Mucosa of gallbladder (tissue), 1 donor: ENCODE measurements at places on chromosomes 2 and 18. TPM values are rescaled to one million over a fixed set of nuclear protein-coding genes. Genes with fewer than 3 reads are reported as not detected.

- no peak for DNase-seq
Observed at GRCh38 chr2:152883951-152884487, 165.6 kb downstream of the ARL6IP6 start.

BUB1 gene
- total RNA-seq: 2.0 TPM

DNA sequence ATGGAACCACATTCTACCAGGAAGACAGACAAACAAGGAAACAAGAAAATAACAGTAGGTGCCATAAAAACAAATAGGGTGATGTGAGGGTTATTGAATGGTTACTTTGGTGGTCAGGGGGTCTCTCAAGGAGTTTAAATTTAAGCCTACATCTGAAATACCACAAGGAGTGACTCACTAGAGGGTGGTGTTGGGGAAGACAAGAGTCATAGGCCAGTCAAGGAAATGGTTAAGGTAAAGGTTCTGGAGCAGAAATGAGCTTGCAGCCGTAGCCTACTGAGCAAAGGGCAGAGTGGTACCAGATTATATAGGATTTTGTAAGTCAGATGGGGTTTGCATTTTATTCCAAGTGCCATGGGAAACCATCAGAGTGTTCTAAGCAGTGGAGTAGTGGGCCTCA is 135.6 kb upstream of the DAPL1 start:
- no peak for DNase-seq

STPG4 gene
- total RNA-seq: 0.20 TPM

CYS1 gene
- total RNA-seq: 27.8 TPM

DYNAP gene
- not detected for total RNA-seq

GRCh38 chr18:331221-331821 is 63.5 kb upstream of the THOC1 start:
- DNase-seq: peak; percentile 20

PRKD3 gene
- total RNA-seq: 23.9 TPM

ITGA4 gene
- total RNA-seq: 12.3 TPM

GALNT3 gene
- 96.6 TPM for total RNA-seq

- no peak for DNase-seq
Observed at GRCh38 chr2:145687442-145688134, 1167.7 kb upstream of the ZEB2 start.

NCL gene
- 263 TPM for total RNA-seq

- no peak for DNase-seq
Observed at GRCh38 chr2:228927028-228928010, 343.8 kb downstream of the PID1 start.

DNA sequence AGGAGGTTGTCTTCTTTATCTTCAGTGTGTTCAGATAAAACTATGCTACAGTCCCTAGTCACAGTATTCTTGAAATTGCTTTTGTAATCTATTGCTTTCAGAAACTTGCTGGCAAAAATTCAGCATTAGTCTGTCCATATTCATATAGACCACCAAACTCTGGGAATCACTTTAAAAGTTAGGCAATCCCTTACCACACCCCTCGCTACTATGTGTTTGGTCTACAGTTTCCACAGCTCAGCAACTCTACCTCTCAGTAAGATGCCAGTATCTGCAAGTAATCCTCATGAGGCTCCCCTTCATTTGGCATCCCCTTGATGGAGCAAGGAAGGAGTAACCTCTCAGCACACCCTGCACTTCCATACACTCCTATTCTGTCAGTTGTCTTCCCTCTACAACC is 1706.6 kb upstream of the CELF4 start:
- no peak for DNase-seq

EPG5 gene
- 25.7 TPM for total RNA-seq

GRCh38 chr2:198374375-198375082 is 570.1 kb downstream of the PLCL1 start:
- DNase-seq: peak; percentile 46

GRCh38 chr2:113089916-113090315 is 22.1 kb downstream of the IL1F10 start:
- DNase-seq: no peak

CLASP1 gene
- 51.4 TPM for total RNA-seq

- DNase-seq: peak; percentile 41
Observed at GRCh38 chr2:85998071-85998991, 107.4 kb downstream of the POLR1A start.

- no peak for DNase-seq
Observed at GRCh38 chr2:286774-287392, 1.0 kb downstream of the ALKAL2 start.

DNA sequence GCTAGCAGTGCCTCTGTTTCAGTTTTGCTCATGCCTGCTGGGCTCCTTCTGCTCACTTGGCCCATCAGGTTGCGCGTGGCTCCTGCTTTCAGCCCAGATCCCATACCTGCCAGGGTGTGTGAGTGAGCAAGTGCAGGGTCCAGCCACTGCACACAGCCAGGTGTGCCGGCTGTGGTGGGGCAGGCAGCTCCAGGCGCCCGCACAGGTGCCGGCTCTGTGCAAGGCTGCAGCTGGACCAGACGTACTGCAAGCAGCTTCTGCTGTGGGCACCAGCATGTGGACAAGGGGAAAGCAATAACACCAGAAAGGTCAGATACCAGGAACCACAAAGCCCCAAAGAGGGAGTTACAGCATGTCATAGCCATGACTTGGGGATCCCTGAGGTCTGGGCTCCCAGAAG is 5.6 kb upstream of the PCARE start:
- no peak for DNase-seq

GRCh38 chr2:232981356-232981755 is 31.7 kb downstream of the NGEF start:
- peak; percentile 81 for DNase-seq

- DNase-seq: no peak
Observed at GRCh38 chr18:47601581-47602272, 328.7 kb downstream of the SMAD2 start.

UGT1A5 gene
- 2.0 TPM for total RNA-seq

DNA sequence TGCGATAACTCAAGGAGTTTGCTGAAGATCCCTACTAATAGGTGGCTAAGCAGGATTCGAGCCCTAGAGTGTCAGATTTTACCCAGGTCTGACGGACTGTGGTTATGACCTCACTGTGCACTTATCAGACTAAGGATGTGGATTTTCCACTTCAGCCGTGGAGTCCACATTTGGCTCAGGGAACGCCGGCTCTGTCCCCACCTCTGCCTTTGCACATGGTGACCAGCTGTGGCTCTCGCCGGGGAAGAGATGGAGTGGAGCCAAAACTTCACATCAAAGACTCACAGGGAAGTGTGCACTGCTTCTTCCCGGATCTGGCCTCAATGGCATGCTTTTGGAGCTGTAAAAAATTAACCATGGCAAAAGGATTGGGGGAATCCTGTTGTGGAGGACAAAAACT is 249.3 kb upstream of the APCDD1 start:
- peak; percentile 18 for DNase-seq

GRCh38 chr18:25282282-25282681 is 69.7 kb downstream of the ZNF521 start:
- DNase-seq: peak; percentile 13

DNA sequence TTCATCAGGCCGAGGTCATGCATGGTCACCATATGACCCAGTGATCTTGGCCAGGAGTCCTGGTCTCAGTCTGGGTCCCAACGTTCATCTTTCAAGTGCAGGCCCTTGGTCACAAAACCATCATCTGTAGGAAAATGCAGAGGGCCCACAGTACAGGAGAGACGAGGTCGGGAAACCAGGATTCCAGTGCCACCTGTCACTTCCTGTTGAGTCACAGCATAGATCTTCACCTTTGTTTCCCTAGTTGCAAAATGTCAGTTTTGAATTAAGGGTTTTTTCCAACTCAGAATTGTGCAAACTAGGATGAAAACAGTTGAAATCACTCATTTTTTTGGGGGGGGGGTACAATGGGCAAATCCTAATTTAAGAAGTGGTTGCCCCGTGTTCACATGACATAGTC is 162.2 kb downstream of the INSIG2 start:
- DNase-seq: no peak

SERPINB13 gene
- total RNA-seq: not detected

DNA sequence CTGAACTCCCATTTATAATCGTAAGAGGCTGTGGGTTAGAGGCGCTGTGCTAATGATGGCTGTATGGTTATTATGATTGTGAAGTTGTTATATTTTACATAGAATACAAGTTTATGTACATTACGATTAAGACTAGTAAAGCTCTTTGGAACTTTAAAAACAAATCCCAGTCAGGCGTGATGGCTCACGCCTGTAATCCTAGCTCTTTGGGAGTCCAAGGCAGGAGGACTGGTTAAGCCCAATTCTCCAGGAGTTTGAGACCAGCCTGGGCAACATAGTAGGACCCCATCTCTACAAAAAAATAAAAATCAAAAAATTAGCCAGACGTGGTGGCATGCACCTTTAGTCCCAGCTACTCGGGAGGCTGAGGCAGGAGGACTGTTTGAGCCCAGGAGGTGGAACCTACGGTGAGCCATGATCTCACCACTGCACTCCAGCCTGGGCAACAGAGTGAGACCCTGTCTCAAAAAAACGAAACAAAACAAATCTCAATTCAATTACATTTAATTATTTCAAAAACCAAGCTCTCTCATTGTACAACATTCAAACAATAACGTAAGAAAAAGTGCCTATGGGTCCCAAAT is 23.9 kb upstream of the KCMF1 start:
- DNase-seq: no peak

CAPN14 gene
- 0.14 TPM for total RNA-seq

GRCh38 chr2:69779258-69780001 is 37.5 kb downstream of the ANXA4 start:
- DNase-seq: peak; percentile 66

- DNase-seq: no peak
Observed at GRCh38 chr2:48315896-48316194, 214.1 kb upstream of the STON1 start.

DNA sequence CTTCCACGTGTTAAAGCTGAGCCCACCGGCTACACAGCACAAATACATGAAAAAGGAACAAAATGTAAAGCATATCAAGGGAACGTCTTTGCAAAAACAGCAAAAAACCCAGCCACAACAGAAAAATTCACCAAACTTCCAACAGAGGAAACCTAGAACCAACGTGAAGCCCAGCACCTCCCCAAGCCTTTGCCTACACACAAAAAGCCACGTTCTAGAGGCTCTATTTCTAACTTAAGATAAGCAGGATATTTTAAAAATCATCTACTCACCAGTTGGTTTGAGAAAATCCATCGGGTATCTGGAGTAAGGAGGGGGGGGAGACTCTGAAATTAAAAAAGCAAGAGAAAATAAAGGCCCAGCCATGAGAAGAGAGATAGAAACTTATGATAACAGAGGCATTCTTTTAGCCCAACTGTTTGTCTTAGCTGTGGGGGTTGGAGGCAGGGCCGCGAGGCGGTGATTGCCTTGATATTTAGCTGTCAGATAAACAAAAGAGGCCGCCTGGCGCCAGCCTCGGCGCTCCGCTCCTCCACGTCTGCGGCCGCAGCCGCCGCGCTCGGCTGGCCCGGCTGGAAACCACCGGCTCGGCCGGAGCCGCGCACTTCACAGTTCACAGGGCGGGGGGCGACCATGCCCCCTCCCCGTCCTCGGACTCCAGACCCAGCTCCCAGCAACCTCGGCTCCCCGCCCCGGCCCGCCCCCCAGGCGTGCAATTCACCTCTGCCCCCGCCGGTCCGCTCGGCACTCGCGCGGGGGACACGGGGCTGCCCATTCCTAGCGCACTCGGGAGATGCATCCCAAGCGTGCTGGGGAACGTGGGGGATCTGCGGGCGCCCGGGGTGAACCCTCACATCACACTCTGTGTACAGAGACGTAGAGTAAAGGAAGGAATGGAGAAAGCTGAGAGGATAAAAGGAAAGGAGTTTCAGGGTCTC is 2.4 kb downstream of the SMAD7 start:
- DNase-seq: peak; percentile 51

DNA sequence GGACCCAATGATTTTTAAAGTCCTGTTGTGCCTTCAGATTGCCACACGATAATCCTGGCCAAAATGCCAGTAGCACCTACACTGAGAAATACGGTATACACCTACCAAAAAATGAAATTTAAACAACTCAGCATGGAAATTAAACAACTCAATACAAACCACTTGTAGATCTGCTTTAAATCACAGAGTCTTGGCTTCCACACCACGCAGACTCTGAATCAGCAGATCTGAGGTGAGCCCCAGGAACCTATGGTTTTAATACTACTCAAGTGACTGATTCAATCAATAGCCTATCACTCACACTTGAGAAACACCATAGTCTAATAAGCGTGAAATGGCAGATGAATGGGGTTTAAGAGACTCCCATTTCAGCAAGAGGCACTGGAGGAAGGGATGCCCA is 46.9 kb downstream of the MAP4K3 start:
- DNase-seq: no peak

DNA sequence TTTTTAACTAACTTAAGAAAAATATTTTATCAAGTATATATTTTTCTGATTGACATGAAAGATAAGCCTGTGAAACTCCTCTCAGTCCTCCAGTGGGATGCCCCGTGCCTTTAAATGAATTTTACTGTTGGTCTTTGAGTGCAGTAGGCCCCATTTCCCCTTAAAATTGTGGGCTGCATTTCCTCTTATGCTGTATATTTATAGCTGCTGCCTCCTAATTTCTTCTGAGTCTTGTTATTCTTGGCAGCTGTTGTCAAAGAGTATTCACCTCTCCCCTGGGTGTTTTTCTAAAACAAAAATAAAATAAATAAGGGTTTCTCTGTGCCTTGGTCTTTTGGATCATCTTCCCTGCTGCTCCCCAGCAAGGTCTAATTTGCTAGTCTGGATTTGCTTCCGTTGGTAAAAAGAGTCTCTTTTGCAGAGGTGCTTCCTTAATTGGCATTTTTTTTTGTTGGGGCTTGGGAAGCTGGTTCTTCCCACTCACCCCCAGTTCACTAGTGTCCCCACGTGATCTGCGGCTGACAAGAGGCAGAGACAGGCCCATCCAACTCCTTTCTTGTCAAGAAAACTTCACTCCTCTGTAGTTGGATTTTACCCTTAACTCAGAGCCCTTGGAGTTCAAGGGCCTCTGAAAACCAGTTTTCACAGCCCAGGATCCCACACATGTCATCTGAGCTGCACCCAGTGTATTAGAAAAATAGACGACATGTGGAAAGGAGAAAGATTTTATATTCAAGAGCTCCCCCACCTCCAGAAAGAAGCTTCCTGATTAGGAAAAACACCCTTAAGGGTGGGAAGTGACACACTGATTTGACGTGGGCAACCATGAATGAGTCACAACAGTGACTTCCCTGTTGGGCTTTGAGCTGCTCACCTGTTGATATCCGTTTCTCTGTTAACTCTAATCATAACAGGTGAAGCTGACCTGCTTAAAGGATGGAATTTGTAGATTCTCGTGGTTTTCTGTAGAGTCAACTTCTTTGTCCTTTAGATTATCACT is 431.5 kb downstream of the DCDC2C start:
- DNase-seq: no peak

GRCh38 chr2:104447831-104448434 is 406.0 kb upstream of the POU3F3 start:
- no peak for DNase-seq

LCT gene
- total RNA-seq: not detected
